Hippocampal formation (tissue), 2 donors: ENCODE measurements at places on chromosomes 7 and 10.

DNA sequence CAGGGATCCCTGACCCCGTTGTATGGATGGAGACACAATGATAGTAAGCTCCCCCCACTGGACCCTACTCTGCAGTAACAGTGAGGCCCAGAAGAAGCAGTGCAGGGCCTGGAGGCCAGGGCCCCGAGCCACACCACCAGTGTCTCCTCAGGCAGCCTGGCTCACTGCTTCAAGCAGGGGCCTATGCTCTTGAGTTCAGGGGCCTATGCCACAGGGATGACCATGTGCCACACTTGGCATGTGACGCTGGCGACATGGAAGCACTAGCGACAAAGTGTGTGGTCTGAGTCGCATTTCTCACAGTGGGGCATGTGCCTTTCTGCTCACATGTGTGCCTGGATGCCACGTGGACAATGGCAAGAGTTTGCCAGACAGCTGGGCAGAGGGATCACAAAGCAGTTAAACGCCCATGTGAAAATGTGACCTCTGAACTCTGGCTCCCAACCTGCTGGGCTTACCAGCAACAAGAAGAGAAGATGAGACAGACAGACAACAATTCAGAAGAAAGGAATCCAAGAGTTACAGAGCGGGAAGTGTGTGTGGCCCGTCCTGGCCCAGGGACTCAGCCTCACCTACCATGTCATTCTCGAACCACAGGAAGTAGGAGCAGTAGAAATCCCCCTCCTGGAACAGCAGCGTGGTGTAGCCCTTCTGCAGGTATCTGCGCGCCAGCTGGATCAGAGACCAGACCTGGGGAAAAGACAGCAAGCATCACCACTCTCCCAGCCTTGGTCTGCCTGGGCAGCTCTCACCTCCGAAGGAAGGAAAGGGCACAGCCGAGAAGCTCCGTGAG, 4.7 kb upstream of the PYROXD2 start:
- DNase-seq, result no peak

- DNase-seq, result no peak
Measured at GRCh38 chr7:76328389-76328788, 25.9 kb downstream of the HSPB1 start.

DNA sequence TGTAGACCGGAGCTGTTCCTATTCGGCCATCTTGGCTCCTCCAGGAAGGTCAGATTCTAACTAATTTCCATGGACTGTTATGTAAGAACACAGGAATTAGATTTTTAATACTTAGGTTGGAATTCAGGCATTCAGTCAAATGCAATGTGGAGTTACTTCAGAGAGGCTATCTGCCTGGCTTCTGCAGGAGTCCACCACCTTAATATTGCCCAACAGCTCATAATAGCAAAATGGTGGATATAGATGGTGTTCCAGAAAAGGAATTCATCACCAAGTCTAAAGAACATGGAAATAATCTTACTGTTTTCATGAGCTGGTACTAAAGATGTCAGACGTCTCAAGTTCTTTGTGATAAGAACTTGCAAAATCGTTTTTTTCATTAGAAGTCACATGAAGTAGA, 39.5 kb downstream of the CRHR2 start:
- no peak for DNase-seq

DNA sequence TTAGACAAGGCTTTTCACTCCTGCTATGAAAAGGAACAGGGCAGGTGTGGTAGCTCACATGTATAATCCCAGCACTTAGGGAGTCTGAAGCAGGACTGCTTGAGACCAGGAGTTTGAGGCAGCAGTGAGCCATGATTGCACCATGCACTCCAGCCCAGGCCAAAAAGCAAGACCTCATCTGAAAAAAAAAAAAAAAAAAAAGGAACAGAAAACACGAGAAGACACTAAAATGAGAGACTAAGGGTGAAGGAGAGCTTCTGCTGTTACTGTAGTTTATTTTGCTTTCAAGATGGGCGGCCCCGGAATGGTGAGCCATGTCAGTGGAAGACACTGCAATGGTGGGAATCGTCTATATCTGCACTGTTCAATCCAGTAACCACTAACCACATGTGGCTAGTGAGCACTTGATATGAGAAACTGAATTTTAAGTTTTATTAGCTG, 9.9 kb downstream of the PIP4K2A start:
- no peak for DNase-seq

- no peak for DNase-seq
Measured at GRCh38 chr7:116540743-116541142, 15.9 kb downstream of the CAV1 start.

- no peak for DNase-seq
Measured at GRCh38 chr7:101926265-101926664, 108.8 kb downstream of the CUX1 start.

- DNase-seq, result no peak
Measured at GRCh38 chr10:31601136-31601535, 282.1 kb downstream of the ZEB1 start.

DNA sequence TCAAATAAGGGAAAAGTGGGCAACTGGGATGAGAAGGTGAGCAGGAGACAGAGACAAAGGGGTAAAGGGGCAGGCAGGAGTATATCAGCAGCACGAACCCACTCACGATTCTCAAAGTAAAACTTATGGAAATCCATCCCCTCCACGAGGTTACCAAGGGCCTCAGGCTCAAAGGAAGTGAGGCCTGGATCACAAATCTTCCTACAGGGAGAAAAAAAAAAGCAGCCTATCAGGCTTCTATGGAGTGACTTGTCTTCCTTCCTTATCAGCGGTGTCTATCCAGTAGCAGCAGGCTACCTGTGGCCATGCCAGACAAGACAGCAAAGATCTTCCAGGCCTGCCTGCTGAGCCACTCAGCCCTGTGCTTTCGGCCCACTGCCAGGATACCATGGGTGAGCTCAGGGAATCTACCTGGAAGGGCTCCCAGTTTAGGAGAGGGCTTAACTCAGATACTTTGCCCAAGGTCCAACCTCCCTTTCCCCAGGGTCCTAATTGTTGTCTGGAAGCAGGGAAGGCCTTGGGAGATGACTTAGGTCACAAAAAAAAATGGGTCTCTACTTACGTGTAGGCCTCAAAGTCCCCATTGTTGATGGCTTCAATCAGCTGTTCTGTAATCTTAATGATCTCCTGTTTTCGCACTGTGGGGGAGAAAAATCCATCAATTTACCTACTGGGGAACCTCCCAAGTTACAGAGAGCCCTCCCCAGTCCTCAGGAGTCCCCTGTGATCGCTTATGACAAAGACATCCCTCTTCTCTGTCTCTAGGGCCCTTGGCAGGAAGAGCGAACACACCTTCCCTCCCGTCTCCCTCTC, 5.7 kb upstream of the NDST2 start:
- no peak for DNase-seq

DNA sequence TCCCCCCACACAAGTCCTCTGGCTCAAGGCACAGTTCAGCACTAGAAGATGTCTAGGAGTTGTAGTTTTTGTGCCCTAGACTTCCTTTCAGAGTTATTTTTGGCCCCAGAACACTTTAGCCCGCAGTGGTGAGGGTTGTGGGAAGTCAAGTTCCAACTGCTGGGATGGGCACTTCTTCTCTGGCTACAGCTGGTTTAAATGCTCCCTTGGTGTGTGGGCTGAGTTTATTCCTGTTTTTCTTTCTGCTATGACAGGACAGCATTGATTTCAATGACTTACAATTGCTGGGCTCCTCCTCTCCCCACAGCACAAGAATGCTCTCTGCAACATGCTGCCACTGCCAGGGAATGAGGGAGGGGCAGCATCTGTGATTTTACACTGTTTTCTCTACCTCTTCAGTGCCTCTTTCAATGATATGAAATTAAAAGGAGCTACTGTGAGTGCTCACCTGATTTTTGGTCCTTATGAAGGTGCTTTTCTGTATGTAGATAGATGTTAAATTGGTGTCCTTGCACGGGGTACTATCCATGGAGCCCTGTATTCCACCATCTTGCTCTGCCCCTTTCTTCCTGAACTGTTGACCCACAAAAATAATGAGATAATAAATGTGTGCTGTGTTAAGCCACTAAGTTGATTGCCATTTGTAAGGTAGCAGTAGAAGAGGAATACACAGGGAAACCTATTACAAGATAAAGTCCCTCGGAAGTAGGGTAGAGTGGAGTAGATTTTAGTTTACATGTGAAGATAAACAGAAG, 56.3 kb downstream of the SLC13A1 start:
- DNase-seq, result no peak
